Gastroesophageal sphincter (tissue), 4 donors: ENCODE measurements at places on chromosomes 7 and 10.

DNA sequence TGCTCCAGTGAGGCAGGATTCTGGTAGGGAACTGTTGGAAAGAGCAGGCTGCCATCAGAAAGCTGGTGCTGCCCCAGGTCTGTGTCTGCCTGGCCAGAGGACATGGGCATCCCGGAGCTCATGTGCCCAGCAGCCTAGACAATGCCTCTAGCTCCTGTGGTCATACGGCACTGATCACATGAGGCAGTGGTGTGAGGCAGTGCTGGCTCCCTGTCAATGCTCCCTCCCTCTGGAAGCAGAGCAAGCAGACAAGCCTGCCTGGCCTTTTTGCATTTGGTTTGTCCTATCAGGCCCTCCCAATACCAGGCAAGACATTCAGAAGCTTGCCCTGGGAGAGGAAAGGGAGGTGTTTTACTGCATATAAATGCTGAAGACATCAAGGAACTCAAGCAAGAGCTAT is 19.5 kb upstream of the MMP21 start:
- ATAC-seq, result no peak

GRCh38 chr10:120555842-120556532 is 99.0 kb downstream of the PLPP4 start:
- no peak for ATAC-seq

DNA sequence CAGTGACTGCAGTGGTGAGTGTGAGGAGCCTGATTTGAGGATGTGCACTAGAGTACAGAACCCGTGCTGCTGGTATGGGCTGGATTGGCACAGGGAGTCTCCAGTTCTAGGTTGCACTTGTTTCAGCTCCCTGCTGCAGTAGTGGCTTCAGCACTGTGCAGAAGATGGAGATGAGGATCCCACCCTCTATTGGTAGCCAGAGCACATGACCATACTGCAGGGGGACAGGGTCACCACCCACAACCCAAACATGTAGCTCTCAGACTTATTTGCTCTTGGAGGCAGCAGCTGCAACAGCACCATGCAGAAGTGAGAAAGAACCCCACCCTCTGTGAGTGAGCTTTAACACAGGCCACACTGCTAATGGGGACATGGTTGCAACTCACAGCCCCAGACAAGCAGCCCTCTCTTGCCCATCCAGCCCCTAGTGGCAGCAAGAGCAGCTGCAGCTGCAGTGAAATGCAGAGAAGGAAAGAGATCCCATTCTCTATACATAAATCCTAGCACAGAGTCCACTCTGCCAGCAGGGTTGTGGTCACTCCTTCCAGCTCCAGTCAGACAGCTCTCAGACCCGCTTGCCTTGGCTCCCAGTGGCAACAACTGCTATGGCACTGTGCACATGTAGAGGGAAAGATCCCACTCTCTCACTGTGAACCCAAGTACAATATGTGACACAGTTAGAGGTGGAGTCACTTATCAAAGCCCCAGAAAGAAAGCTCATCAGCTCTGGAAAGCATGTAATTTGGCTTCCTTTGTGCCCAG is 51.4 kb upstream of the SCIN start:
- no peak for ATAC-seq

GRCh38 chr7:28687537-28687936 is 270.6 kb downstream of the TRIL start:
- no peak for ATAC-seq

- peak; percentile 16 for ATAC-seq
Observed at GRCh38 chr10:132335189-132336063, 3.4 kb downstream of the LRRC27 start.

DNA sequence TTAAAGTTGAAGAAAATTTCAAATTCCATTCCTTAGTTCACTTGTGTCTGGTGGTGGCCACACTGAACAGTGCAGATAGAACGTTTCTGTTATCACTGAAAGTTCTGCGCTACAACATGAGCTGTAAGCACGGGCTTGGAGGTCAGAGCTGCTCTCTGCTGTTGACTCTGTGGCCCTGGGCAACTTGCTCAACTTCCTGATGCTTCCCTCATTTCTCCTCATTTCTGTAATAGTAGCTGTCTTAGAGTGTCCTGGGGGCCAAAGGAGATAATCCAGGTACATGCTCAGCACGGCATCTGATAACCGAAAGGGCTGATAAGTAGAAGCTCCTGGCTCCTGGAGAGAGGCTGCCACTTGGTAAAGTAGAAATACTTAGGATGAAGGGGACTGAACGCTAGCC is 92.3 kb upstream of the DUSP5 start:
- no peak for ATAC-seq

GRCh38 chr7:27693794-27694193 is 31.1 kb upstream of the HIBADH start:
- no peak for ATAC-seq

GRCh38 chr7:33137103-33137502 is 7.7 kb downstream of the BBS9 start:
- ATAC-seq, result no peak

GRCh38 chr10:103616705-103617601 is 123.4 kb downstream of the NEURL1 start:
- peak; percentile 75 for ATAC-seq

- ATAC-seq, result no peak
Observed at GRCh38 chr7:121339082-121339481, 10.3 kb downstream of the WNT16 start.

- peak; percentile 51 for ATAC-seq
Observed at GRCh38 chr10:25113191-25114035, 61.4 kb upstream of the GPR158 start.

DNA sequence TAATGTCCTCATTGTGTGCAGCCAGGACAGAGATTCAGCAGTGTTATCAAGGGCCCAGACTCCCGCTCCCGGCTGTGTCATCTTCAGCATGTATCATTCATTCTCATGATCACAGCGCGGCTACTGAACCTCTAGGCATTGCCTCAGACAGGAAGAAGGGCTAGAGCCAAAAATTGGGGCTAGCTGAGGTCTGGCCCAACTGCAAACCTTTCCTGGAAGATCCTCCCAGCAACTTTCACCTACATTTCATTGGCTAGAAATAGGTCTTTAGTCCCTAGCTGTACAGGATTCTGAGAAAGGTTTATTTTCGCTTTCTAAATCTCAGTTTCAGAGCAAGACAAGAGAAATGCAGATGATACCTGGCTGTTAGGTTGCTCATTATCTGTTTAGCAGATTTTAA is 81.9 kb downstream of the CREM start:
- no peak for ATAC-seq

GRCh38 chr7:77282897-77283296 is 83.3 kb upstream of the FGL2 start:
- ATAC-seq, result no peak

DNA sequence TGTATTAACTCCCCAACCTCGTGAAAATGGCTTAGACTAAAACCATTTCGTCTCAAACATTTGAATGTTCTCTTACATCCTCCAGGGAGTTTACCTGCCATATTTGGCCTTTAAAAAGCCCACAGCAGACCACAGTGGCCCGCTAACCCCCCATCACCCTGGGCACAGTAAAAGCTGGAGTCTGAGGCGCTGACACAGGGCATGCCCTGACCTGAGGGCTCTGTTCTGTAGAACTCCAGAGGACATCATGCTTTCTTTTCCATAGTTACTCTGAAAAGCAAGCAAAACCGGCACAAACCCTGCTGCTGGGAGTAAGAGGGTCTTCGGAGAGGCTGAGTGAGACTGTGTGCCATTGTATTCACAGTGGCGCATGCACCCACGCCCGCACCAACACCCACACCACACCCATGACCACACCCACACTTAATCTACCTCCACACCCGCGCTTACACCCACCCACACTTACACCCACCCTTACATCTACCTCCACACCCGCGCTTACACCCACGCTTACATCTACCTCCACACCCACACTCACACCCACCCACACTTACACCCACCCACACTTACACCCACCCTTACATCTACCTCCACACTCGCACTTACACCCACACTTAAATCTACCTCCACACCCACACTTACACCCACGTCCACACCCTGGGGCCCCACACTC is 32.1 kb downstream of the LRRC27 start:
- ATAC-seq, result peak; percentile 85

DNA sequence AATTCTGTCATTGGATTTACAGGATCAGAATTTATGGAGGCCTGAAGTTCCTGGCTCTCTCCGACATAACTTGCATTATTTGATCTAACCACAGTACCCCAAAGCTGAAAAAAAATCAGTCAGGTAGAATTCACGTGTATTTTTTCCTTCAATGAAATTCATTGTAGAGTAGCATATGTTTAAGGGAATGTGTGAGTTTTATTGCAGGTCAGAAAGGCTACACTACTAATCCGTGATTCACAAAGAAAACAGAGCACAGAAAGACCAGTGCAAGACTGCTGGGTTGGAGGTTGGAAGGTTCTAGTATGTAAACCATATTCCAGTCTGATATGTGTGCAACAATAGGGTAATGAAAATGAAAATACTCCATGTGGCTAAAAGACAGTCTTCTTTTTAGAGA is 247.0 kb upstream of the FERD3L start:
- no peak for ATAC-seq

DNA sequence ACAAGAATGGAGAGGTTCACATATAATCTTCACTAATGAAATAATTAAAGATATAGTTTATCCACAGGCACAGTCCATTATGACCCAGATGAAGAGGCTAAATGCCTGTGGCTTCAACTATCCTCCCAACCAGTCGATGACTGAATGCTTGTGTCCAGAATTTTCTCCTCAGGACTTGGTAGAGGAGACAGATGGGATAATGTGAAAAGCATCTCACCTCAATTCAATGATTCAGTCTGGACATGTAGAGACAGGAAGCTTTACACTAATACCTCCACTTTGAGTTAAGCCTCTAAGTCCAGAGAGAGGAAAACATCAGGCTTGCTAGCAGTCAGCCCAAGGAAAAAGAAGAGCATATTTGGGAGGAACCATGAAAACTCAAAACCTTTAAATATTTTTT is 59.1 kb upstream of the COL1A2 start:
- no peak for ATAC-seq

- ATAC-seq, result no peak
Observed at GRCh38 chr7:6007386-6007785, 1.5 kb downstream of the PMS2 start.

DNA sequence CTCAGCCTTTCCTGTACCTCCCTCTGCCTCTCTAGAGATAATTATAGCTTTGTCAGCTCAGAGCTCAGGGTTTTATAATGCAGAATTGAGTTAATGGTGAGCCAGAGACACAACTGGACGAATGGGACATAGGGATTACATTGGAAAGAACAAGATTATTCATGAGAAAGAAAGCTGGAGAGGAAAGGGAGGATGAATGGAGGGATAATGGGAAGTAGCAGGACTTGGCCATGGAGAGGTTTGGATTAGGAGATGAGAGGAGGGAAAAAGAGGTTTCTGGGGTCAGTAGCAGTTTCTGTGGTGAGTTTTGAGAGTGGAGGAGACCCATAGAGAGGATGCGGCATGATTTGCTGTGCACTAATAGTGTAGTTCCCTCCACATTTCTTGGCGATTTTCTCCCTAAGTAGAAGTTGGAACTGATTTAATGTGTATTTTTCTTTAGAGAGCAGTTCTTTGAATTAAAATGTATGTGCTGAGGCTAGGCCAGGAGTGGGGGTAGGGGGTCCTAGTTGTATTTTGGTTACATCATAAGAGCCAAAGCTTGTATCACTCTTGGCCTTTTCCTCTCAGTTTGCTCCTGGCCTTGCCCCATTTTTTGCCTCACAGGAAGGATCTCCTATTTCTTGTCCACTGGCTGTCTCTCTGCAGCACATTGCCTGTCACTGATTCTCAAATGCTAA is 107.4 kb downstream of the MKX start:
- ATAC-seq, result no peak

DNA sequence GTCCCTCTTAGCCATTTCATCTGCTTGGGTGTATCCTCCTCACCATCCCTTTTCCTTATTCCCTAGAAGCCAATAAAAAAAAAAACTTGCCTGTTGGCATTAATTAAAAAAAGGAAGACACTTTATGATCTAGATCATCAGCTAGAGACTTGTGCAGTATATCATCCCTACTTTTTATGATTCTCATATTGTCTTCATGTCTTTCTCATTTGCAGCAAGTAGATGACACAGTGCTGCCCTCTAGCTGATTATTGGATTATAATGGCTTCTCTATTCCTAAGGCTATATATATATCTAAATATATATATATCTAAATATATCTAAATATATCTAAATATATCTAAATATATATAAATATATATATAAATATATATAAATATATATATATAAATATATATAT is 272.4 kb upstream of the LRGUK start:
- no peak for ATAC-seq

DNA sequence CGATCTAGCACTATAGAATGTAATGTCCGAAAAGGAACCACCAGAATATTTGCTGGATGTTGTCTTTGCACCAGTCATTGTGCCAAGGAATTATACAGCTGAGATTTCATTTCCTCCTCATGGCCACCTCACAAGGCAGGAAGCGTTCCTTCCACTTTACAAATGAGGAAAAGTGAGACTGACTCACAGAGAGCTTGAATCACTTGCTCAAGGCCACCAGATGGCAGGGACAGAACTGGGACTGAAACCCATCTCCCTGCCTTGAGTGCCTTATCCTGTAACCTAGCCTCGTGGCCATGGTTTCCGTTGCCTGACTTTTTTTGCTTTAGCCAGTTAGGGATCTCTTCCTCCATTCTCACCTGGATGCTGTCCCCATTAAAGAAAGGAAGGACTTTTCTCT is 44.7 kb upstream of the PDZD8 start:
- no peak for ATAC-seq

DNA sequence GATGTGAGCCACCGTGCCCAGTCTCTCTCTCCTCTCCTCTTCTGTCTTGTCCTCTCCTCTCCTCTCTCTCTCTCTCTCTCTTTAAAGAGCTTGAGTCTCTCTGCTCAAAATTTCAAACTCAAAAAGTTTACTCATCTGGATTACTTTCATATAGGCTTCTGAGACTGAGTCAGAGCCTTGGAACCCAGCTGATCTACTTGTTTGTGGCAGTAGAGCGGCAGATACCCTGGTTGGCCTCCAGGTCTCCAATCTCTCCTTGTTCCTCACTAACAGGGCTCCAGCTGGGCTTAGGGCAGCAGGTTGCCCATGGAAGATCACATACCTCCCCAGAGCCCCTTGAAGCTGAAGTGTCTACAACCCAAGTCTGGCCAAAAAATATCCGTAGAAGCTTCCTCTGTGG is 51.0 kb downstream of the HHEX start:
- ATAC-seq, result no peak

- ATAC-seq, result no peak
Observed at GRCh38 chr7:25675789-25676474, 447.6 kb upstream of the NPVF start.

- no peak for ATAC-seq
Observed at GRCh38 chr10:45442662-45443061, 68.6 kb downstream of the ALOX5 start.

DNA sequence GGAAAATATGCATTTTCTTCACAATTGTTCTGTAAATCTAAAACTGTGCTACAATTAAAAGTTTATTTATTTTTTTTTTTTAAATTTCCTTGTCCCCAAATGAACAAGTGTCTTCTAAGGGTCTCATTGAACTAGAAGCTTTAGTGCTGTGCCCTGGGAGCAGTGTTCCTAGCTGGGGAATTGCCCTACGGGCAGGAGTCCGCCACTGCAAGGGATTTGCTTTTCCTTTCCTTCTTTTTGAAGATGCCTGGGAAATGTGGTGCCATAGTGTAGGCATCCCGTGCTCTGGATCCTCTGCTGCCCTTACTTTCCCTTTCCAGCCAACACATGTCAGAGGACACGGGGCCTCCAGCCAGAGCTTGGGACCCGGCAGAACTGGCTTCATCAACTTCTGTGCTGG is 177.1 kb upstream of the CTBP2 start:
- no peak for ATAC-seq
